ENCODE measurements at places on chromosomes 5 and 9.

GRCh38 chr9:90502134-90502533 lies 140.5 kb downstream of the DIRAS2 start:
- no peak overlapping the region for H3K4me3 ChIP-seq
- no peak for DNase-seq
- no peaks in the 10 kb centered on the region for H3K4me1 ChIP-seq
- H3K36me3 ChIP-seq: no peaks in the 10 kb centered on the region
- H3K27ac ChIP-seq: no peak overlapping the region
- H3K27me3 ChIP-seq: no peaks in the 10 kb centered on the region

DNA sequence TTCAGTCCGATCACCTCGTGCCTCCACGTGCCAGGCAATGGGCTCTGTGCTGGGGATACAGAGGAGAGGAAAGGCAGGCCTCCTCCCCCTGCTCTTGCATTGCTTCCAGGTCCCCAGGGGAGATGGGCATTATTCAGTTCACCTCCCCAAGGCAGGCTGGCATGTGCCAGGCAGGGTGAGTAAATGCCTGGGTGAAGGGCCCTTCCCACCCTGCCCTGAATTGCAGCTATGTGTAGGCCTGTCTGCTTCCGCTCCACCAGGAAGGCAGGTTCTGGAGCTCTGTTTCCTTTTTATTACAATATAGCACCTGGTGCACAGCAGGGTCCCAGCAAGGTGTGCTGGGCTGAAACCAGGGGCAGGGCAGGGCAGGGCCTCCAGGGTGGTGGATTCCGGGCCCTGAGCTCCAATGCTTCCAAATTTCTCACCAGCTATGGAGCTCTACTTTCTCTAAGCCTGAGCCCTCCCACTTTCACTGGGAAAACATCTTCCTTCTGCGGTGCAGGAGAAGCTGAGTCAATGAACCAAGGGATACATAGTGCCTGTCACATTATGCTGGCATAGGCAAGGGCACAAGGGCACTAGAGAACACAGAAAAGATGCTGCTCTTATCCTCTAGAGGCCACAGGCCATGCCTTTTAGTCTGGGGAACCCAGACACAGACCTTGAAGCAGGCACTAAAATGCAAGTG lies 42.0 kb downstream of the SHB start:
- H3K27me3 ChIP-seq: peaks cover 1% of the 10 kb centered on the region
- H3K36me3 ChIP-seq: no peaks in the 10 kb centered on the region
- no peaks in the 10 kb centered on the region for H3K4me1 ChIP-seq
- no peak overlapping the region for H3K4me3 ChIP-seq

DNA sequence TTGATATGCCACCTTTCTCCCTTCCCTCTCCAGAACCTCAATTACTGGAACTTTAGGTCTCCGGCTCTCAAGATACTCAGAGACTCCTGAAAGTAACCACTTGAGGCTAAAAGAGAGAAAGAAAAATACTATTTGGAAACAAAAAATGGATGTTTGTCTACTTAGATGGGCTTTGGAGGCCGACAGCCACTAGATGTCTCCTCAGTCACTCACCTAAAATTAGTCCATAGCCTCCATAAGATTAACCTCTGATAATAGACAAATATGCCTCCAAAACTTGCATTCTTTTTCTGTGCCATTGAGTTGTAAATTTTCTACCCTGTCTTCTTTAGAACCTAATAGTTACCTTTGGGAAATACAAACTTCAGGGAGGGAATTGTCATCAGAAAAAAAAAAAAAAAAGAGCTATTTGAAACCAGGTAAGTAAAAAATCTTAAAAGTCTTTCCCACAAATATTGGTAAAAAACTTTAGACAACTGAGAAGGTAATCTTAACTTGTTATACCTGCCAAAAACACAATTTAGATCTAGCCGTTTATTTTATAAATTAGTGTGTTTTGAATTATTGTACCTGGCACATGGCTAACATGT lies 11.2 kb upstream of the PCDH1 start:
- H3K36me3 ChIP-seq: peaks cover 1% of the 10 kb centered on the region
- H3K27me3 ChIP-seq: peaks cover 15% of the 10 kb centered on the region
- H3K4me1 ChIP-seq: peaks cover 4% of the 10 kb centered on the region
- DNase-seq: no peak

- H3K4me3 ChIP-seq: no peak overlapping the region
- DNase-seq: no peak
- no peaks in the 10 kb centered on the region for H3K4me1 ChIP-seq
- peaks cover 2% of the 10 kb centered on the region for H3K36me3 ChIP-seq
- peaks cover 5% of the 10 kb centered on the region for H3K27me3 ChIP-seq
These were observed 47.4 kb upstream of the SHC3 start for GRCh38 chr9:89225991-89226471.

DNA sequence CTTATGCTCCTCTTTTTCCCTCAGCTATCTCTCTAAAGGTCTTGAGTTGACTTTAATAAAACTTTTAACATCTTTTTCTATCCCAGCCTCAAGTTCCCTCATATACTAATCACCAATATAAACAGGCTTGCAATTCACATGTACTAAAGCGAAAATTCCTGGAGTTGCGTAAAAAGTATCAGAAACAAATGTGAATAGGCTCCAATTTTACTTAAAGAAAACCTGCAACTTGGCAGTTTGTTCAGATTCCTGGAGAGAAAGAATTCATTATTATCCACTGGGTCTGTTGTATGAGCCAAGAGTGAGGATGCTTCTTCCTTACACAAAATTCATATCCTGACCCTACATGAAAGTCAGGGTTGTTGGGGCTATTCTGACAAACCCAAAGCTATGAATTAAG lies 384.2 kb downstream of the DTWD2 start:
- H3K36me3 ChIP-seq: no peaks in the 10 kb centered on the region
- no peaks in the 10 kb centered on the region for H3K4me1 ChIP-seq
- no peaks in the 10 kb centered on the region for H3K27me3 ChIP-seq
- no peak overlapping the region for H3K27ac ChIP-seq
- no peak for DNase-seq
- no peak overlapping the region for H3K4me3 ChIP-seq

- no peak overlapping the region for H3K4me3 ChIP-seq
- no peaks in the 10 kb centered on the region for H3K36me3 ChIP-seq
- no peaks in the 10 kb centered on the region for H3K4me1 ChIP-seq
- no peaks in the 10 kb centered on the region for H3K27me3 ChIP-seq
These were observed 759.5 kb downstream of the TAF11L14 start for GRCh38 chr5:18393565-18394442.

GRCh38 chr9:116149844-116150243 lies 3.7 kb upstream of the PAPPA start:
- no peak overlapping the region for H3K4me3 ChIP-seq
- peaks cover 3% of the 10 kb centered on the region for H3K4me1 ChIP-seq
- no peak for DNase-seq
- no peak overlapping the region for H3K27ac ChIP-seq
- H3K27me3 ChIP-seq: peaks cover 14% of the 10 kb centered on the region
- H3K36me3 ChIP-seq: peaks cover 2% of the 10 kb centered on the region

GRCh38 chr5:5430136-5430535 lies 7.7 kb downstream of the ICE1 start:
- H3K4me1 ChIP-seq: peaks cover 39% of the 10 kb centered on the region
- DNase-seq: no peak
- no peak overlapping the region for H3K27ac ChIP-seq
- no peaks in the 10 kb centered on the region for H3K27me3 ChIP-seq
- no peak overlapping the region for H3K4me3 ChIP-seq

- no peaks in the 10 kb centered on the region for H3K36me3 ChIP-seq
- H3K4me1 ChIP-seq: peaks cover 6% of the 10 kb centered on the region
- DNase-seq: no peak
- no peak overlapping the region for H3K4me3 ChIP-seq
- H3K27me3 ChIP-seq: no peaks in the 10 kb centered on the region
- H3K27ac ChIP-seq: no peak overlapping the region
These were observed 401.6 kb upstream of the ZNF608 start for GRCh38 chr5:125148076-125148475.

- no peak overlapping the region for H3K27ac ChIP-seq
- H3K4me3 ChIP-seq: no peak overlapping the region
- DNase-seq: no peak
- H3K27me3 ChIP-seq: no peaks in the 10 kb centered on the region
- H3K36me3 ChIP-seq: no peaks in the 10 kb centered on the region
- H3K4me1 ChIP-seq: no peaks in the 10 kb centered on the region
These were observed 285.7 kb downstream of the CHSY3 start for GRCh38 chr5:130189961-130190360.

DNA sequence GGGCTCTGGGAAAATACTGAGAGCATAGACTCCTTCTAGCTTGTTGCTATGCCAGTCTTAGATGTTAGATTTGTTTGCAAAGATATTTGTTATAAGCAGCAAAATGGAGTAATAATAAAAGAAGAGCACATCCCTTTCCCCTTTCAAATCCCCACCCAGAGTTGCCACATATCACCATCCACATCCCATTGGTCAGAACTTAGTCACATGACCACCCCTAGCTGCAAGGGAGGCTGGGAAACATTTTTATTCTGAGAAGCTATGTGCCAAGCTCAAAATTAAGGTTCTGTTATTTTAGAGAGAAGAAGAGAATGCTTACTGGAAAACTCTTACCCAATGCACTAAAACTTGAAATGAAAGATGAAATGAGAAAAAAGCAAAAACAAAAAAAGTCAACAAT lies 193.9 kb upstream of the MVB12B start:
- peaks cover 11% of the 10 kb centered on the region for H3K27me3 ChIP-seq
- no peaks in the 10 kb centered on the region for H3K4me1 ChIP-seq
- H3K27ac ChIP-seq: no peak overlapping the region
- no peak overlapping the region for H3K4me3 ChIP-seq
- DNase-seq: no peak

DNA sequence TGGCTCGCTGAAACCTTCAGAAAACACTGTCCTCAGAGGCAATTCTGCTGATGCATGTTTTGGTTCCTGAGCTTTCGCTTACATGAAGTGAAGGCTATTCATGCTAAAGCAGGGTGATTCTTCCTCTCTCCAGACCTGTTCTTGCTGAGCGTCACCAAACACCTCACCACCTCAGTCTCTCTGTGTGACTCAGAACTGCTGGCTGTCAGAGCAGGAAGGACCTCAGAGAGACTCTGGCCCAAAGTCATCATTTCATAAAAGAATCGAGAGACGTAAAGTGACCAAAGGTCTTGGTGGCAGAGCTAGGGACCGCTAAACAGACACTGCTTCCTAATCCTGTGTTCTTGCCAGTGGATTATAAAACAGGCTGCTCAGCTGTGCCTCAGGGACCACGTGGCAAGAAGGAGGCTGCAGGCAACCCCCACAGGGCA lies 73.8 kb downstream of the LHFPL2 start:
- no peak for DNase-seq
- H3K4me1 ChIP-seq: peaks cover 29% of the 10 kb centered on the region
- H3K36me3 ChIP-seq: no peaks in the 10 kb centered on the region
- H3K27ac ChIP-seq: peak overlapping the region; percentile 86
- no peaks in the 10 kb centered on the region for H3K27me3 ChIP-seq

DNA sequence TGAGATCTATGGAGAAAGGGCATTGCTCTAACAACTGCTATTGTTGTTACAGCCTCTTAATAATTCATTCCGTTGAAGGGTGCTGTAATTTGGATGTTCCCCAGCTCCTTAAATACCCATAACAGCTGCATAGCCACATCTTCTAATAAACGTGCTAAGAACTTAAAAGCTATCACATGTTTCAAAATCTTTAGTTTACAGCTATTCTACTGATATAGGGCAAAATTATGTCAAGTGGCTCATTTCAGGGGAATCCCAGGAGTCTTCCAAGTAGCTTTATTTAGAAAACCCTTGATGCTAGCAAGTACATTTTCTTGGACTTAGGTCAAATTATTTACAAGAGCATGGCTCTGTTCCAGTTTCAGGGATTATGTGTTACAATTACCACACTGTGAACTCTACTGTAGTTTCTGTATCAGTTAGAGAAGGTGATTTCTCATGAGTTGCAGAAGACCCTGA lies 990.4 kb upstream of the ACO1 start:
- no peak overlapping the region for H3K4me3 ChIP-seq
- H3K27me3 ChIP-seq: no peaks in the 10 kb centered on the region
- no peaks in the 10 kb centered on the region for H3K36me3 ChIP-seq
- no peak overlapping the region for H3K27ac ChIP-seq
- H3K4me1 ChIP-seq: peaks cover 10% of the 10 kb centered on the region

DNA sequence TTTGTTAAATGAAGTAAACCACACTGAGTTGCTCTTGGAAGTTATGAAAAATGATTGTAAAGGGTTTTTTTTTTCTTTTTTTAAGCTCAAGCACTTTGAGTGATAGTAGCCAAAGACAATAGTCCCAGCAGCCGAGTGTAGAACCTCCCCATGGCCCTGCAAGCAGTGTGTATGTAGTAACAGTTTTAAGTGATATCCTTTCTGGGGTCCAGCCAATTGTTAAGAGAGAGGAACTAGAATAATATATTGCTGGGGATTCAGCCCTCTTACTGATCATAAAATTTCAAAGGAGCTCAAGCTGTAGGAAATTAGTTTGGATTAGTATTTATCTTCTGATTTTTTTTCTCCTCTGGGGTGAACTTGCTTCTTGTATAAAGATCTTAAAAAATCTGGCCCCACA lies 43.2 kb downstream of the NPR3 start:
- H3K27ac ChIP-seq: no peak overlapping the region
- no peak overlapping the region for H3K4me3 ChIP-seq
- DNase-seq: no peak
- no peaks in the 10 kb centered on the region for H3K27me3 ChIP-seq

GRCh38 chr5:1657161-1657741 lies 133.5 kb upstream of the LPCAT1 start:
- H3K27me3 ChIP-seq: peaks cover 9% of the 10 kb centered on the region
- no peak overlapping the region for H3K4me3 ChIP-seq
- no peak overlapping the region for H3K27ac ChIP-seq
- no peaks in the 10 kb centered on the region for H3K36me3 ChIP-seq
- no peak for DNase-seq

- H3K27ac ChIP-seq: no peak overlapping the region
- no peak for DNase-seq
- H3K4me1 ChIP-seq: no peaks in the 10 kb centered on the region
- H3K4me3 ChIP-seq: no peak overlapping the region
These were observed 96.8 kb upstream of the CCDC112 start for GRCh38 chr5:115393239-115393638.

- no peaks in the 10 kb centered on the region for H3K36me3 ChIP-seq
- no peak for DNase-seq
- H3K4me1 ChIP-seq: peaks cover 26% of the 10 kb centered on the region
- H3K4me3 ChIP-seq: no peak overlapping the region
- no peak overlapping the region for H3K27ac ChIP-seq
- no peaks in the 10 kb centered on the region for H3K27me3 ChIP-seq
These were observed 4.5 kb downstream of the GSN start for GRCh38 chr9:121272401-121272948.

DNA sequence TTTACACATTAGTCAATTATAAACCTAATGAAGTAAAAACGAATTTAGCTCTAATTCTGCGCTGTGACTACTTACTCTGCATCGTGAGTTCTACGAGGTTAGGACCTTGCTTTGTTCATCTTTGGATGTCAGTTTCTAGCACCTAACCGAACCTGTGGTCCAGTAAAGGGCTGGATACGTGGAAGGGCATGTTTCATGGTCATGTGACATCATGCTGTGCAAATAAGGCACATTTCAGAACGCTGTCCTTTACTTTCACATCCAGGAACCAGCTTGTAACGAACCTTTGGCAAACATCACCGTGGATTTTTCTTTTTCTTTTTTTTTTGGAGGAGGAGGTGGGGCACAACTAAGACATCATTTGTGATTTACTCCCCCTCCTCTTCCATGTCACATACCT lies 15.0 kb downstream of the BASP1 start:
- H3K36me3 ChIP-seq: peaks cover 29% of the 10 kb centered on the region
- H3K4me1 ChIP-seq: peaks cover 62% of the 10 kb centered on the region
- peak overlapping the region; percentile 27 for H3K4me3 ChIP-seq
- peak overlapping the region; percentile 15 for H3K27ac ChIP-seq
- H3K27me3 ChIP-seq: no peaks in the 10 kb centered on the region

Data from memory B cell (primary cell).